Effector CD4-positive, alpha-beta T cell (primary cell): ENCODE measurements at places on chromosomes 11 and 22.

DNA sequence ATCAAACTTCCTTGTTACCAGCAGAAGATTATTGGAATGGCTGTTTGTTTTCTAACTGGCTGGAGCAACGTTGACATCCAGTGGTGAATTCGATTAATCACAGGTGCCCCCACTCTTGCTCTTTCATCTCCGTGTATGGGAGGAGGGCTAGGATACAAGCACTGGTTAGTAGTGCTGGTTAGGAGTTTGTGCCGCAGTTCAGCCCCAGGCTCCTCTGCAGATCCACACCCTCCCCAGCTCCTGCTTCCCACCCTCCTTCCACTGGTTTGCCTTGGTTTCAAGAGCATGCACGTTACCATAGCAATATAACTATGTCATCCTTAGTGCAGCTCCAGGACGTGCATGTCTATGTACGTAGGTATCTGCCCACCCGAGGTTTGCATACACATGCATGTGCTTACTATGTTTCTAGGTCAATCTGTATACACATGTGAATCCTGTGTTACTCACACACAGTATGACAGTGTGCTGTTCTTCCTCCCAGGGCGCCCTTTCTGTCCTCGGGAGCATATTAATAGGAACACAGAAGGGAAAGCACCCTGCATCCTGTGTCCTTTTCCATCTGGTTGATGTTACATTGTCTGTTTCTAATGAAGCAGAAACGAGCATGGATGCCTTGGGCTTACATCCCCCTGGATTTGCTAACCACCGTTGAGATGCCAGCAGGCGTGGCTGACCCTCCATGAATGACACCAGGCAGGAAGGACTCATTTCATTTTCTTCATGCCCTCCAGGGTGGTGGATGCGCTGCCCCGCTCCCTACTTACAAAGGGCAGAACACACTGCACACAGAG, 539.3 kb downstream of the OPCML start:
- no peak for DNase-seq

- no peak for DNase-seq
Measured at GRCh38 chr22:45786726-45787125, 115.1 kb downstream of the ATXN10 start.

- DNase-seq, result no peak
Measured at GRCh38 chr11:47164321-47164720, 12.4 kb downstream of the ARFGAP2 start.

GRCh38 chr11:46254133-46254491, 23.4 kb upstream of the CREB3L1 start:
- no peak for DNase-seq

GRCh38 chr11:92607969-92608722, 361.3 kb upstream of the MTNR1B start:
- no peak for DNase-seq

DNA sequence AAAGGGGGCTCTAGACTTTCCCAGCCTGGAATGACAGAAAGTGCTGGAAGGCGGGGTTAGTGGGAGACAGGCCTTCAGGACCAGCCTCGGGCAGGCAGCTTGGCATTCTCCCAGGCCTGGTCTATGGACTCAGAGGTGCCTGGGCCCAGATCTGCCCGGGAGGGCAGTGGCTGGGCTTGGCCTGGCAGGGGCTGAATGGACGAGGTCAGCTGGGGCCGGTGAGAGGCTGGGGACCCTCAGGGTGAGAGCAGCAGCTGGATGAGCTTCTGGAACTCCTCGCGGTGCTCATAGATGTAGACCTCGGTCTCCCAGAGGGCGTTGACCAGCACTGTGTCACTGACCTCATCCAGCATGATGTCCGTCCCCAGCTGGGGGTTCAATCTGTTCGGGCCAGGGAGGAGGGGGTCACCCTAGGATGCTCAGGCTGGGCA, 1.5 kb upstream of the BAIAP2L2 start:
- DNase-seq, result no peak

DNA sequence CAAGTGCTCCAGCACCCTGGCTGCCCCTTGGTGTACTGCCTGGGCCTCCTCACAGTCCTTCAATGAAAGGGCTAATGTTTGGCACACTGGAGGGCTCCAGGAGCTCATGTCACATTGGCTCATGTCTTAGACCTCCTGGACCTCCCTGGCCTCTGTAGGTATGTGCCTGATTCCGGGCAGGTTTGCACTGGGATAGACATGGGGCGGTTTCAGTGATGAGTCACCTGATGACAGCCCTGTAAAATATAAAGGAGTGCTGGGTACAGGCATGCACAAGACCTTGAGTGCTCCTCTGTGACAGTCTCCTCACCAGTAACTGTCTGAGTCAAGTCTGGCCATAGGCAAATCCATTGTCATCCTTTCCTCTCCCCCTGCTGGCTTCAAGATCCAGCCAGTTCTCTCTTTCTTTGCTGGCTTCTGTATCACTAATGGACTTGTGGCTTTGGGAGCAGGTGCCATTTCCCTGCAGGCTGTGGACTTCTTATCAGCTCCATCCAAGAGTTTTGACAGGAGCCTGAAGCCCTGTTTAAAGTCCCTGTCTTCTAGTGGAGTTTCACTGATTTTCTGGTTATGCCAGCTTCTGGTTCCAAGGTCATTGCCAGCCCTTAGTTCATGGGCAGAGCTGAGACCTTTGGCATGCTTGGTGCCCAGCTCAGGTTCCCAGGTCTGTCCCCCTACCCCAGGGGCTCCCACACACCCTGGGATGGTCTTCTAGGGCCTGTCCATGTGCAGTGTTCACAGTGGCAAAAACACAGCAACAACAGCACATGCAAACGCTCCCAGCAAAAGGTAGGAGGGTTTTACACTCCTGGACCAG, 22.7 kb upstream of the P2RY2 start:
- no peak for DNase-seq

- DNase-seq, result no peak
Measured at GRCh38 chr11:61911128-61911700, 6.2 kb downstream of the RAB3IL1 start.

- no peak for DNase-seq
Measured at GRCh38 chr22:29219881-29220670, 14.4 kb downstream of the EMID1 start.

DNA sequence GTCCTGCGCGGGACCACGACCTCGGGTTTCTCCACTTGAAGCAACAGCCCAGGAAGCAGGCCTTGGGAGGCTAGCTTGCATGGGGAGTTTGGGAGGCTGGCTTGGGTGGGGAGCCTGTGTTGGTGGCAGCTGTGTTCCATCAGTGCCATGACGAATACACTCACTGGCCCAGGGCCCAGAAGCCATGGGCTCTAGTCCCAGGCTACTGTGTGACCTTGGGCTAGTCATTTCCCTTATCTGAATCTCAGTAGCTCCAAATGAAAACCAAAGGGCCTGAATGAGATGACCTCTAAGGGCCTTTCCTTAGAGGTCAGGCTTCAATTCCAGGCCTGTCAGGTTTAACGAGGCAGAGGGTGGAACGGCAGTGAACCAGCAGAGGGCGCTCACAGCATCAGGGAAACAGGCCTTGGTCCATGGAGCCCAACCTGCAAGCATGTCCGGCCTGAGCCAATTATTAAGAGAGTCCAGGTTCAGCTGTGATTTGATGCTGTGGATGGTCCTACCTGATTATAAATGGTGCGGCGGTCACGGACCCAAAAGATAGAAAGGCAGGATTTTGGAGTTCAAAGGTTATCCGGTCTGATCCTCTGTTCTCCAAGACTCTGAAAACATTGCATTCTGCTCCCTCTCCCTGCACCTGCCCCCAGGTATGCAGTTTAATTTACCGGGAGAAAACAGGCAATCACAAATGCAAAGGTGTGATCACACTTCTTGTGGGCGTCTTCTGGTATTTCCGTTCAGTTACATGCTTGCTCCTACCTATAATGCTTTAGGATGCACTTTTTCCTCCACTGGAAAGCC, 15.9 kb downstream of the PTPN5 start:
- DNase-seq, result peak; percentile 23

- no peak for DNase-seq
Measured at GRCh38 chr11:61069427-61069826, 32.9 kb upstream of the CD5 start.

- DNase-seq, result no peak
Measured at GRCh38 chr11:126888115-126888712, 112.4 kb downstream of the KIRREL3 start.

GRCh38 chr11:65742353-65742752, 21.8 kb upstream of the RNASEH2C start:
- DNase-seq, result no peak

GRCh38 chr11:119523539-119524157, 100.7 kb upstream of the THY1 start:
- no peak for DNase-seq

DNA sequence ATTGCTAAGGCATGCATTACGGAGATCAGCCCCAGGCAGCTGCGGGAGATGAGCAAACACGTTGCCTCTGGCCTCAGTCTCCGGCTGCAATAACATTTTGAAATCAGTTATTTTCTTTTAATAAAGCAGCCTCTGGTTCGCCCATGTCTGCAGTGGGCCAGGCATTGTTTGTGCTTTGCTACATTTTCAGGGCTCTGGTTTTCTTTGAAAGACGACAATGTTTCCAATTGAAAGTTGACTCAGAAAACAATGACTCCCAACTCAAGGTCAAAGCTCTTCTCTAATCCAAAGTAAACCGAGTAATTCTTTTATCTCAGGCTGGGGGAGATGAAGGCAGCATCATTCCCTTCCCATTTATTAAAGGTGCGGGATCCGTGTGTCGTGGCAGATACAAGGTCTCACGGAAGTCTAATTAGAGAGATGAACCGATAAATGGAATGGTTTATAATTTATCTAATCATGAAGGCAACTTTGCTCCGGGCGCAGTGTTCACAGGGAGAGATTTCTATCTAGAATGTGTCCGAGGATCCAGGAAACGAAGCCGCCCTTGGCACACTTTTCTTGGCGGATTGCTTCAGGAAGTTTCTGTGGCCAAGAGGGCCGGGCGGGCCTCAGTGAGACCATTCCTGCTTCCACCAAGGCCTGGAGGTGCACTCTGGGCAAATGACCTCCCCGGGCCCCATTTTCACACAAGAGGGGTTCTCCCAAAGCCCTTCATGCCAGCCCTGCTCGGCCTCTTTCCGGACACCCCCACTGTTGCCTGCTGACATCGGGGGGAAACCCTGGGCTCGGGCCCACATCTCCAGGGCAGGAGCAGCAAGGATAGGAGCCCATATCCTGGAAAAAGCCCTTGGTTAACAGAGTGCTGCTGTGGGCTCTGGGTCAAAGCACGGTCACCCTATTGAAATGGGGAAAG, 811.4 kb downstream of the BRD1 start:
- no peak for DNase-seq

DNA sequence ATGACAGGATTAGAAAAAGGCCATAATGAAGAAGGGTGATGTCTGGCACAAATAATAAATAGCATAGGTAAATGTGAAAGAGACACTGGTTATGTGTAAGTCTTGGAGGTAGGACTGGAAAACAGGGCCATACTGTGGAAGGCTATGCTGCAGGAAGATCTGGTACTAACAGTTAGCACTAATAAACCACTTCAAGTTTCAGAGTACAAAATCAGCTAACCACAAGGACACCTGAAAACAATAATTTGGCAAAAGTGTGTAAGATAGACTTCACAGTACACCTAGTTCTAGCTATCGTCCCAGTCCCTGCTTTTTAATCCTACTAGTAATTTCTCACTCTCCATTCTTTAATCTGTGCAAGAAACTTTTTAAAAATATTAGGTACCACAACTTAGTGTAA, 44.3 kb downstream of the CWF19L2 start:
- no peak for DNase-seq

DNA sequence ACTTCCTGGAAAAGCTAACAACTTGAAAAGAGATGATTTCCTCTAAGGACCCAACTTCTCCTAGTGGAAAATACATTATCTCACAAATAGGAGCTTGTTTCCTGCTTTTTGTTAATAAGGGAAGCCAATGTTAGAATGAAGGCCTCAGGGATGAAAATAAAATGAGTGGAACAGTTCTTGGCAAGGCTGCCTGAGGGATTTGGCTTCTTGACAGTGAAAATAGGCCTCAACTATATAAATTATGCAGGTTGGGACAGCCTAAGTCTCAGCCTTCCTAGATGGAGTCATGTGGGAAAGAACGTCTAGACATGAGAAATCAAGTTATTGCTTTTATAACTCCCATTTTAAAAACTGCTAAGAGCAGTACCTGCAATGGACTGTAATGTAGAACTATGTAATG, 92.8 kb upstream of the FIBIN start:
- no peak for DNase-seq

DNA sequence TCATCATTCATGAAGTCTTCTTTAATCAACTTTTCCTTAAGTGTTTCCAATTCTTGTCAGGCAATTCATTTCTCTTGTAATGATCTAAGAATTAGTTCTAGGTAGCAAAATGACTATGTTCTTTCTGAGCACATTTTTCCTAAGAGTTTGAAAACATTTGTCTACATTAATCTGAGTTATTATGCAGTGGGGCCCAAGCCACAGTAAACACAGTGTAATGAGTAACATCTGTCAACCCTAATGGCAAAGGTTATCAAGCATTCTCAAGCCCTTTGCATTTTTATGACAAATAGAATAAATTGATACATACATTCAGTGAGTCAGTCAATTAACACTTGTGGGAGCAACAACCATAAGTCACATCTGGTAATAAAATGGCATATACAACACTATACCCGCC, 106.7 kb upstream of the ZC3H12C start:
- no peak for DNase-seq

GRCh38 chr11:61771985-61772455, 19.6 kb downstream of the MYRF start:
- no peak for DNase-seq

- DNase-seq, result peak; percentile 74
Measured at GRCh38 chr11:62555464-62556107, 9.0 kb upstream of the AHNAK start.

- no peak for DNase-seq
Measured at GRCh38 chr11:104049116-104049515, 12.7 kb downstream of the DDI1 start.

DNA sequence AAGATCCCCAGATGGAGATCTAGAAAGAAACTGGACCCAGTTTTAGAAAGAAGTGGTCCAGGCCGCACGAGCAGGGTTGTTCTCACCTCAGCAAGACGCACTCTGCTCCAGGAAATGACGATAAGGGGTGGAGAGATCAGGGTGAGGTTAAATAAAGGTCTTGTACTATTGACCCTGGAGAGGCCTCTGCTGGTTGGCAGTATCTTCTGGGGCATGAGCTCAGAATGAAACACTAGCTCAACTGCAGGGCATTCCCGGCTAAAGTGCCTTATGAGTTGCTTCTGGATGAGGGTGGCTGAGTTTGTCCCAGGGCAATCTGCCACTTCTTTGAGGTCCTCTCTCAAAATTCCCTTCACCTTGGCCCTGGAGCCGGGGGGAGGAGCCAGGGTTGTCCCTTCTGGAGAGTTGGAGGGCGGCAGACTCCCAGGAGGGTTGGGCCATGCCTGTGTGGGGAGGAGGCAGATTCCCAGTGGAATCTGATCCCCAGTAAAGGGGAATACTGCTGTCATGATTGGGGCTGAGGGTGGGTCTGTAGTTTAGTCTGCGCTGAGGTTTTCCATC, 10.9 kb downstream of the USP2 start:
- DNase-seq, result no peak

GRCh38 chr11:8593935-8594909, at the start of gene STK33:
Gene STK33, minus strand, starts transcription at chr11:8594228. Its CDS starts 119,323 bp downstream, at chr11:8474905.
- no peak for DNase-seq

GRCh38 chr22:19855504-19856409, 1.1 kb upstream of the GNB1L start:
- DNase-seq, result peak; percentile 33
